ENCODE measurements at places on chromosomes 12 and 14.

DNA sequence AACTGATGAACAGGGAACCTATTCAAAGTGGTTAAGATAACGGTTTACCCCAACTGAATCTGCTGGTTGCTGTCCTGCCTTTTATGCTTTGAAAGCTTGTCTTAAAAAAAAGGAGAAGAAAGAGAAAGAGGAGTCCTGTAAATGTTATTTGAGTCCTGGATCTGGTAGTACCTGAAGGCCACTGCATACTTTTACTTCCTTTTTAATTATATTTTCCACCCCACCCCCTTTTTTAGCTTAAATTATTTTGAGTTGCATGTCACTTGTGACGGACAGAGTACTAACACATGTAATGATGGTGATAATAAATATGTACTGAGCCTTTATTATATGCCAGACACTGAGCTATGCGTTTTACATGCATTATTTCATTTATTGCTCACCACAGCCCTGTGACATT lies 2.5 kb upstream of the AMIGO2 start:
- no peak for DNase-seq

DNA sequence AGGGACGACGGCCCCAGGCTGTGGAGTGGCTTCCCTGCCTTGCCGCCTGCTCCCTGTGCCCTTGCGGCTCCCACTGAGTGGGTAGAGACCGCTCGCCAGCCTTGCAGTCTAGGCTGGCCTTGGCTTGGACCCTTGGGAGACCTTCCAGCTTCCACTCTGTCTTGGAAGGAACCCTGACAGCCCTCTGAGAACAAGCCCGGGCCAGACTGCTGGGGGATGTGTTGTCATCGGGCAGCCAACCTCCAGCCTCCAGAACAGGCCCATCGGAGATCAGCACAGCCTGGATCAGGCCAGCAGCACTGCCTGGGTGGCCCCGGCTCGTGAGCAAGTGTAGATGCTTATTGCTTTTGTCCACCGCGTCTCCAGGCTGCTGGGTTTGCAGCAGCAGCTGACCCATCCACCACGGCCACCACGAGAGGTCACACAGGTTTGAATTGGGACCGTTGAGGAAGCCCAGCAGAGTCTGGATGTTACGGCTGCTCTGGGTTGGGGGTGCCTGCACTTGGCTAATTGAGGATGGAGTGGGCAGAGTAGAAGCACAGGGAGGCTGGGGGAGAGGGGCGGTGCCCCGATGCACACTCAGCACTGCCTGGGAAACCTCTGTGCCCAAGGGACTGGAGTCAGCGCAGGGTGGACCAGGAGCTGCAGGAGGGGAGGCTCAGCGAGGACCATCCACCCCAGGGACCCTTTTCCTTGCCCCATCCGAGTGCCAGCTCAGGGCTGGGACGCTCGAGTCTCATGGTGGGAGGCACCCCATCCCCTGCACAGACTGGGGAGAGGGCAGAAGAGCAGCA lies 55.5 kb downstream of the NOC4L start:
- no peak for DNase-seq

- no peak for DNase-seq
Measured at GRCh38 chr14:30063746-30064145, 136.1 kb upstream of the PRKD1 start.

GRCh38 chr14:90656973-90657372 lies 159.3 kb downstream of the TTC7B start:
- DNase-seq, result no peak

DNA sequence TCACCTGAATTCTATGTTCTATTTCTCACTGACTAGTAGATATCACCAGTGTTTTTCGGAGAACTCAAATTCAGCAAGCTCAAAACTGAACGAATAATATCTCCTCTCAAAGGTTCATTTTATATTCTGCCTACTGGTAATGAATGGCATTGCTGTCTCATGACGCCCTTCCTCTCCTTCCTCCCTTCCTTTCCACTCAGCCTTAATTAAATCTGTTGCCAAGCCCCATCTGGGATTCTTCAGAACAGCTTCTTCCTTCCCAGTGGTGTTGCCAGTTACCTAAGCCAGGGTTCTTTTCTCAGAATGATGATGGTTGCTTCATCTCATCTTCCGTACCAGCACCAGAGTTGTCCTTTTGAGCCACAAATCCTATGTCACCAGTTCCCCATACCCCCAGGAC lies 143.2 kb downstream of the SYNE2 start:
- DNase-seq, result no peak

DNA sequence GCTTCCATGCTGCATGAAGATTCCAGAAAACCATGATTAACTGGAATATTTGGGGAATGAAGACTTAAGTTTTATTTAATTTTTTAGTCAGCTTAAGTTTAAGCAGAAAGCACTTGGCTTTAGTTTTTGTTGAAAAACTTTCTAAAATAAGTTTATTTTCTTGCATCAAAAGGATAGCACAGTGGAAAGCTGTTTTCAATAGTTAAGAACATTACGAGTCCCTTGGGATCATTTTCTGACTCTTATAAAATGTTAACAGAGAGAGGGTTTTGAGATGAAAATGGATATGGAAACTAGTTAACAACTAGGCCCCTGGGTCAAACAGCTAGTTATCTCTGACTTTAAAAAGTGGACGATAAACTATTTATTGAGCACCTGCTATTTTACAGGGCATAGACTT lies 181.9 kb upstream of the SLC38A2 start:
- no peak for DNase-seq

- no peak for DNase-seq
Measured at GRCh38 chr14:93381644-93382043, 34.7 kb downstream of the COX8C start.

- no peak for DNase-seq
Measured at GRCh38 chr14:71472356-71473340, 459.6 kb upstream of the RGS6 start.

DNA sequence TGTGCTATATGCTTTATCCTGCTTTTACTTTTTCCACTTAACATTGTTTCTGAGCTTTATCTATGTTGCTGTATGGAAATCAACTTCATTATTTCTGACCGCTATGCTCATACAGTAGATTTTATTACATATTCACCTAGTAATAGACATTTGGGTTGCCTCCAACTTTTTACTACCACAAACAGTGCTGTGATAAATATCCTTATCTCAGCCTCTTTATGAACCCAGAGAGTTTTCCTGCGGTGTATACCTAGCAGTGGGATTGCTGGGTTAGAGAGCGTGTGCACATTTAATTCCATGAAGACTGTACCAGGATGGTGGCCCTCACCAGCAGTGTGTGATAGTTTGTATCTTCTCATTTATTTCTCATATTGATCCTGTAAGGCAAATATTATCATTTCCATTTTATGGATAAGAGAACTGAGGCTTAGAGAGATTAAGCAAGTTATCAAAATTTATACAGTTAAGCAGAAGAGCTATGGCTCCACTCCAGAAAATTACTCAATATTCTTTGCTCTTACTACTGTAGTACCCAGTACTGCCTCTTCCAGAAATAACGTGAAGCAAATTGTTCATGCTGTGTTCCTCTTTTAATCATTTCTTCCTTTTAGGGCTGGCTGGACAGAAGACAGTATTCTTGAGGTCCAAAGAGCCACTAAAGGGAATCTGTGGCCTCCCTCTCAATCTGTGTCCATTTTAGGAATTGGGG lies 26.3 kb upstream of the CISTR start:
- DNase-seq, result no peak

GRCh38 chr14:66508547-66508845 lies 549 bp downstream of the GPHN start:
- DNase-seq, result peak; percentile 2

- DNase-seq, result no peak
Measured at GRCh38 chr12:104750061-104750460, 208.0 kb downstream of the SLC41A2 start.
